ENCODE measurements at places on chromosomes 6 and 20.

DNA sequence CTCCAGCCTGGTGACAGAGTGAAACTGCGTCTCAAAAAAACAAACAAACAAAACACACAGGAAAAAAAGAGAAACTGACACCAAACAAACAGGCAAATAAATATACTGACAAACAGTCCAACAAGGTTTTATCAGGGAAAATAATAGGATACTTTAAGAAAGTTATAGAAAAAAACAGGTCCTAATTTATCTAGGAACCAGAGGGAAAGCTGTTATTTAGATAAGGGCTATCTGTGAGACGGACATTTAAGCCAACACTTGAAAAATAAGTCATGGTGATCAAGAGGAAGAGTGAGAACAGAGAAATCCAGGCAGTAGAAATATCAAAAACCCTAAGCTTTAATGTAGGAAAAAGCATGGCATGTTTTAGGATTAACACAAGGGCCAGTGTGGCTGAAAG is 68.9 kb downstream of the FAM217A start:
- no peak for DNase-seq

- no peak for DNase-seq
These were observed 1.5 kb upstream of the CITED2 start for GRCh38 chr6:139376017-139376330.

DNA sequence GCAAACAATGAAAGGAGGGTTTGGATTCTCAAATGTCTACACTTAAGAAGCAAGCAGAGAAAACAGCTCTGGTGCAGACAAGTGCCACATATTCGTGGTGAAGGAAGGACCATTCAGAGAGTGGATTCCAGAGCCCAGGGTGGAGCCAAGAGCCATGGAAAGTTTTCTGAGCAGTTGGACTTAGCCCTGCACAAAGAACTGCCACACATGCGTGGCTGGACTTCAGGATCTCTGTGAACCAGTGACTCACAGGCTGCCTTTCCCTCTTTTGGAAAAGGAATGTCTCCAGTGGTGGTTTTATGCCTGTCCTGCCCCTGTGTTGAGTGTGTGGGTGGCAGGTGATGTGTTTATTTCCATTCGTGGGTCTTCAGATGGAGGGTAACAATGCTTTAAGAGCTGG is 489.5 kb downstream of the CDH26 start:
- DNase-seq = no peak

DNA sequence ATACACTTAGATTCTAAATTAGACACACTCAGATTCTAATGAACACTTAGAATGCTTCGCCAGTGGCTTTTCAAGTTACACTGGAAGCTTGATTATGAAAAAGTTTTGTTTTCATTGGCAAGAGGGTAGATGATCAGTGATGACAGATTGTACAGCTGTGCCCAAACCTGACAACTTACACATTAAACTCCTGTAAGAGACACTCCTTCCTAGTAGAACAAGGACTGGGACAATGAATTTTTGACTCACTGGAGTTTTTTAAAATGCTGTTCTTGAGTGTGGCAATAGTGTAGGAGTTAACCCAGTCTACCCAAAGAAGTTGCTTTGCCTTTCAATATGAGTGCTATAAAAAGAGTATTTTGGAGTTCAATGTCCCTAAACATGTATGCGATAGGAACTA is 140.8 kb downstream of the SLC16A10 start:
- DNase-seq = no peak

DNA sequence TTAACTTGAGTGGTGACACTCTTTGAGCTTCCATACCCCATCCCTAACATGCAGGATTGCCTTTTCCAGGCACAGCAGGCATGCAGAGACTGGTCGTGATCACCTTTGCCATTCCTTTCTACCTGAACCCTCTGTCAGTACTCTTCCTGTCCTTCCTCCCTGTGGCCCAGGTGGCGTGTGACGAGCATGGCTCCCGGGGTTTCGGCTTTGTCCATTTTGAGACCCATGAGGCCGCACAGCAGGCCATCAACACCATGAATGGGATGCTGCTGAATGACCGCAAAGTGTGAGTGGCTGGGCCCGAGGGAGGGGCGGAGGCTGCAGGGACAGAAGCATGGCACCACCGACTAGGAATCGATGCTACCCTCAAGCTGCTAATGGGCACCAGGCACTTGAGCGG is 6.7 kb downstream of the PABPC1L start:
- DNase-seq = no peak
